Naive thymus-derived CD8-positive, alpha-beta T cell (primary cell): ENCODE measurements at places on chromosomes 6 and 20.

GRCh38 chr6:94196891-94197290 is 777.5 kb upstream of the EPHA7 start:
- DNase-seq: no peak

DNA sequence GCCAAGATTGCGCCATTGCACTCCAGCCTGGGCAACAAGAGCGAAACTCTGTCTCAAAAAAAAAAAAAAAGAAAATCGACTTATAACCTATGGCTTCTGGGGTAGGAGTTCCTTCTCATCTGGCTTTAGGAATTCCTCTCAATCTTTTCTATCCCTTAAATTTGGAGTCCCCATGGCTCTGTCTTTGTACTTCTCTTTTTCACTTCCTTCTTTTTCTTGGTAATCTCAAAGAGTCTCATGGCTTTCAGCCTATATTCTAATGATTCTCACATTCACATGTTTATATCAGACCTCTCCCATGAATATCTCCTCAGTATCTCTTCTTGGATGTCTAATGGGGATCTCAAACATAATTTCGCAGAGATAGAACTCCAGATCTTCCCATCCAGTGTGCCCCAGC is 42.8 kb upstream of the RALGAPA2 start:
- DNase-seq: no peak

- no peak for DNase-seq
Observed at GRCh38 chr6:144758602-144759001, 473.5 kb downstream of the UTRN start.

- DNase-seq: no peak
Observed at GRCh38 chr6:165634101-165634880, 28.8 kb downstream of the PDE10A start.

DNA sequence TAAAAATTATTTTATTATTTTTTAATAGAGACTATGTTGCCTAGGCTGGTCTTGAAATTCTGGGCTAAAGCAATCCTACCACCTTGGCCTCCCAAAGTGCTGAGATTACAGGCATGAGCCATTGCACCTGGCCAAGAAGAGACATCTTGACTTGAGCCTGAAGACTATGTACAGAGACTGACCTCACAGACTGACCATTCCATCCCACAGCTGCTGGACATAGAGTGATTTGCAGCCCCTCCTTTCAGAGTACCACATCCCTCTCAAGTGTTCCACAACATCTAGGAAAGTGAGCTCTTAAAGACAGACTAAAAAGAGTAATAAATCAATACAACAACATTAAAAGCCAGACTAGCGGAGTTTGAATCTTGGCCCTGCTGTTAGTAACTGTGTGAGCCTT is 39.0 kb downstream of the RNF8 start:
- no peak for DNase-seq

- DNase-seq: no peak
Observed at GRCh38 chr6:170284126-170284773, 6.6 kb downstream of the DLL1 start.

GRCh38 chr6:57257911-57258541 is 35.9 kb upstream of the RAB23 start:
- DNase-seq: no peak

- DNase-seq: no peak
Observed at GRCh38 chr20:45181639-45182038, 6.9 kb downstream of the PI3 start.

DNA sequence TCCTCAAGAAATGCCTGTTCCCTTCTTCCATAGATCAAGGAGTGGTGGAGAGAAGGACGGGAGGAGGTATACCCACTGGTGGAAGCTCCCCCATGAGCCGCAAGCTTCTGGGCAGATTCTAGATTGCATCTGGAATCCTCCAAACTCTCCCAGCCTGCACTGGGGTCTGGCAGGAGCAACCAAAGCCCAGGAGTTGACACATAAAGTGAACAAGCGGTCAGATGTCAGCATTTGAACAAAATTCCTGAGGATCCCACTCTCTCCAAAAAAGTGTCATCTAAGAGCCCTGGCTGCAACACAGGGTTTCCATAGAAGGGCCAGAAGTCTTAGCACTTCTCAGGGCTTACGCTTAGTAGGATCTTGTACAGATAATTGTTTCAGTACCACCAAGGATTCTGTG is 88.2 kb downstream of the KCNB1 start:
- DNase-seq: no peak

DNA sequence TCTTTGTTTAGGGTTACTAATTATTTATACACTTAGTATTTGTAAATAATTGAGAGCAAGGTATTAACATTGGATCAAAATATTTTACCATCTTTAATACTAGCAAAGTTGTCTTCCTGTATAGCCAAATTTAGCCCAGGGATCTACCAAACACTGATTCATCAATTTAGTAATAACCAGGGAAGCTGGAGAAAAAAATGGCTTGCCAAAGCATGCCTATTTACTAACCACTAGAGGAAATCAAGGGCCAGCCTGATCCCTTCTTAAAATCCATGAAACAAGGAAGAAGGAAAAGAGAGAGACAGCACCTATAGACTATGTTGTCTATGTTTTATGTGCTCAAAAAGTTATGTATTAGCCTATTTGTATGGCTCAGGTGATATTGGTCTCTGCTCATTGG is 450.3 kb upstream of the GJE1 start:
- no peak for DNase-seq

DNA sequence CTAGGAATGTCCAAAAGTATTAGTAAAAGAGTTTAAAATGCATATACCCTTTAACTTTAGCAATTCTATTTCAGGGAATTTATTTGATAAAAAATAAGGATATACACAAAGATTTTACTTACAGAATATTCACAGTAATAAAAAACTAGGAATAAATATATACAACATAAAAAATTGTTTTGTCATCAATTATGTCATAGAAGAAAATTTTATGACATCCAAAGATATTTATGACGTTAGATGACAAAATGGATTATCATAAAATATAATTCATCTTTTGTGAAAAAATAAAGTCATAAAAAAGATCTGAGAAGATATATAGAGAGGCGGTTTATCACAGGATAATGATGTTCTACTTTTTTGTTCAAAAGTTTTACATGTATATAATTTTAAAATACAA is 32.0 kb upstream of the TCF21 start:
- no peak for DNase-seq

- DNase-seq: no peak
Observed at GRCh38 chr6:45724511-45724910, 291.1 kb downstream of the CLIC5 start.
